ENCODE measurements at places on chromosomes 2 and 18.

GRCh38 chr2:43349904-43350303, 123.5 kb upstream of the ZFP36L2 start:
- DNase-seq: no peak

DNA sequence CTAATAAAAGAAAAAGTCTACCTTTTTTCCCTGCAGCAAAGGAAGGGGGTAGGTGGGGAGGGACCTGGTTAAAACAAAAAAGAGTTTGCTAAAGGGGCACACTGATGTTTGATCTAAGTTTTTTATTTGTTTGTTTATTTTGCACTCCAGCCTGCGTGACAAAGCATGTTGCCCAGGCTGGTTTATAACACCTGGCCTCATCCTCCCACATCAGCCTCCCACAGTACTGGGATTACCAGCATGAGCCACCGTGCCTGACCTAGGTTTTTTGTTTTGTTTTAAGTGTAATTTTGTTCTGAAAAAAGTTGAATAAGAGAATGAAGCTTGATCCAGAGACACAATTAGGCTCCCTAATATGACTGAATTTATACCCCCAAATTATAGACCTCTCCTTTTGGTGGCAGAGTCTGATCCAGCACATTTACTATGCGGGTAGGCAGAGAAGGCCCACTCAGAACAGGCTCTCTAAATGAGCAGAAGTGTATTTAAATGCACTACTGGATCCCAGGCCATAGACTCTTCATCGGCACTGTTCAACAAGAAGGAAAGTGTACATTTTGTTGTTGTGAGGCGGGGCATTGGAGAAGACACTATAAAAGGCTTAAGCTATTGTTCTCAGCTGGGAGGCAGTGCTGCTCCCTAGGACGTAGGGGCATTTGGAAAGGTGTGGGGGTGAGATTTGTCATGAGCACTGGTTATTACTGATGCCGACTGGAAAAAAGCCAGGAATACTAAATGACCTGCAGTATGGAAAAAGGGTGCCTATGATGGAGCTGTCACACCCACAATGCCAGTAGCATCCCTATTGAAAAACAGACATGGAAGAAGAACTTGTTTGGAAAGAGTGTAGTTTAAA, 32.4 kb downstream of the MRPS9 start:
- no peak for DNase-seq

DNA sequence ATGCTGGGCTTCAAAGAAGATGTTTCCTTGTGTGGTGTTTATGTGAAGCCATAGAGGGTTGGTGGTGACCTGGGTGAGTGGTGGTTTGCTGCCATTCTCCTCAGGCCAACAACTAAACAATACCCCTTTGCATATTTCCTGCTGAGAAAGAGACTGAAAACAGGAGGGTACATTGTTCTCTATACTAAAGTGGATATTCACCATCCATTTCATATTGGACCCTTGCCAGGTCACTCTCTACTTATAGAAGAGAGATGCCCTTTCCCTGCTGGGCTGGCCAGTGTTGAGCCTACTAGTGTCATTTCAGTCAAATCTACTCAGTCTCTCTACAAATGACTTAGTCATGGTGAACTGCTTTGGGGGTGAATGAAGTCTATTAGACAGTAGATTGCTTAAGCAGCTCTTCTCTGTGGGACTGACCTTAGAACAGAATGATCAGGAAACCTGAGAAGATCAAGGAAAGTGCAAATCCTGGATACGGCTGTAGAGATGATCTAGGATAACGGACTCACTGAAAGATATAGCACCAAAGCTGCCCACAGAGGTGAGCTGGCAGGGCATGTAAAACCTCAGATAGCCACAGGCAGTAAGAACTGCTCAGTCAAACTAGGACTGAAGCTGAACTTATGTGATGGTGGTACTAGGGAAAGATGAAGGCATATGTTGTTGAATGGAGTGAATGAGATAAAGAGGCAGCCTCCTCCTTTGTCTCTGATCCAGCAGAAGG, 154.9 kb downstream of the MYO3B start:
- DNase-seq: peak; percentile 45

GRCh38 chr2:69769272-69769671, 27.3 kb downstream of the ANXA4 start:
- DNase-seq: no peak

GRCh38 chr2:107712857-107713256, 113.8 kb upstream of the RGPD4 start:
- peak; percentile 62 for DNase-seq

GRCh38 chr2:226849349-226849748, 13.5 kb downstream of the RHBDD1 start:
- no peak for DNase-seq

DNA sequence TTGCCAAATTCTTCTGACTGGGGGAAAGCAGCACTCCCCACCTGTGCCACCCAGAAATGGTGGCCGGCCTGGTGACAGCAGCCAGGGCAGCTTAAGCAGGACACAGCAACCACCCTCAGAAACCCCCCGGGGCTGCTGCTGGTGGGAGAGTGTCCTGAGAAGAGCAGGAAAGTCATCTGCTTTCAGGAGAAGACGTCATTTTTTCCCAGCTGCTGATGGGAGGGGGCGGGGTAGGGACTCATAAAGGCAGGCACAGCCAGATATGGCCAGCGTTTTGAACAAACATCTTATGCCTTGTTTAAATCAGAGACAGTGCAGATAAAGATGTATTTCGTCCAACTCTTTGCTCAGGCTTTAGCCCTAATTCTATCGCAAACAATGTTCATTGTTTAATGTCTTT, 139.5 kb downstream of the LRRC30 start:
- no peak for DNase-seq

DNA sequence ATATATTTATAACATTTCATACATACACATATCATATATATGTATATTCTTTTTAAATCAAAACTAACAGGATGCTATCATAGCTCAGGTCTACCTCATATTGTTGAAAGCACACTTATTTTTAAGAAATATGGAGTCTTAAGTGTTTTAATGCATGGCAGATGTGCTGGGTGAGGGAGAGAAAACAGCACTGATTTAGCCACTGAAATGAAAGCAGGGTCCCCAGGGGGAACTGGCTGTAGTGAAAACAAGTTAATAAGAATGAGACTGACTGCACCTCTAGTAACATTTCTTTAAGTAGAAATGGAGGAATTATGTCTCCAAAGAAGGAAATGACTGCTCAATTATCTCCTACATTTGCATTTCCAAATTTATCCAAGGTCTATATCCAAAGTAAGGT, 857.8 kb downstream of the DCDC2C start:
- no peak for DNase-seq

GRCh38 chr2:45859682-45860081, 208.2 kb downstream of the PRKCE start:
- DNase-seq: no peak

GRCh38 chr2:22999951-23000350, 385.0 kb upstream of the KLHL29 start:
- no peak for DNase-seq

GRCh38 chr2:12731701-12732280, 15.1 kb downstream of the TRIB2 start:
- no peak for DNase-seq

GRCh38 chr18:36993068-36993467, 164.1 kb downstream of the KIAA1328 start:
- no peak for DNase-seq

- no peak for DNase-seq
Observed at GRCh38 chr2:192005211-192005610, 158.3 kb upstream of the CAVIN2 start.

DNA sequence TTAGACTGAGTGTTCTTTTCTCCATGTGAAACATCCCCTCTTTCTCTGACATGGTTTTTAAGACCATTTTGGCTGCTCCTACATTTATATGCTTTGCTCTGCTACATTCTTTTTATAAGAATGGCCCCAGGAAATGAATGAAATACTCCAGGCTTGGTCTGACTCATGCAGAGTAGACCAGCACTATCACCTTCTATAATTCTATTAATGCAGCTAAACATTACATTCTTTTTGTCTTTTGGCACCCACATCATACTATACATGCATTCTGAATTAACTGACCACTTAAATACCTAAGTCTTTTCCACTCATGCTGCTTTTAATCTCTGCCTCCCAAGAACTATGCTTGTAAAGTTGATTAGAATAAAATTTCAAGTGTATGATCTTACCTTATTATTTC, 94.1 kb downstream of the AAK1 start:
- no peak for DNase-seq

DNA sequence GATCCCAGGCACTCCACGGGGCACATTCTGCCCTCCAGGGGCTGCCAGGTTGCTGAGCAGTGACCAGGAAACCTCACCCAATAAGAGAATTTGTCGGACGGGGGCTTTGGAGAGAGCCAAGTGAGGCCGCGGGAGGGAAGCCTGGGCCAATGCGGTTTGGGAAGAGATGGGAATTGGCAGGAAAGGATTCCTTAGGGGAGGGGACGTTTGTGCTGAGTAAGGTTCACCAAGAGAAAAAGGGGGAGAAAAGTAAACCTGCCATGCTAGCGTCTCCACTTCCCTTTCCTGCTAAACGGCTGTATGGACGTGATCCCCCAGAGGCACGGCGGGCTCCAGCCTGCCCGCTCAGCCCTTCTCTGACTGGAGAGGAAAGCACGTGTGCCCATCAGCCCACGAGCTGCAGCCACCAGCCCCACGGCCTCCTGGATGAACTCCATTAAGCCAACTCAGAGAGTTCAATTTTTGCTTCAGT, 194.4 kb upstream of the ID2 start:
- no peak for DNase-seq

GRCh38 chr2:32358111-32358482, 1.3 kb downstream of the BIRC6 start:
- DNase-seq: no peak

- DNase-seq: no peak
Observed at GRCh38 chr2:146481629-146482028, 1363.2 kb upstream of the ACVR2A start.

DNA sequence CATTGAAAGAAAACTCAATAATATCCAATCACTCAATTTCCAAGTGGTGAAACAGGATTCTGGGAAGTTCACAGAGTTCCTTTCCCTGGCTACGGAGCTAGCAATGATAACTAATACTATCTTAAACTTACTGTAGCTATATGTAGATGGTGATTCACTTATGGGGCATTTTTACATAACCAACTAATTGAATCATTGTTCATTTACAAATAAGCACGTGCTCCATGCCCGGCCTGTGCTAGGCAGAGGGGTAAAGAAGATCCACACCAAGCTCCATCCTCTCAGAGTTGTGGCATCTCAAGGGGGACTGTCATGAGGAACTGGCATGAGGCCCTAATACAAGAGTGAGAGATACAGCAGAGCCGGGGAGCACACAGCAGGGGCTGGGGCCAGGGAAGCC, 176.3 kb downstream of the ANKRD30B start:
- no peak for DNase-seq

Data from NCI-H2029 treated with DMSO at 0.1 percent for 48 hours (cell line).